ENCODE measurements at places on chromosomes 12 and 14.

DNA sequence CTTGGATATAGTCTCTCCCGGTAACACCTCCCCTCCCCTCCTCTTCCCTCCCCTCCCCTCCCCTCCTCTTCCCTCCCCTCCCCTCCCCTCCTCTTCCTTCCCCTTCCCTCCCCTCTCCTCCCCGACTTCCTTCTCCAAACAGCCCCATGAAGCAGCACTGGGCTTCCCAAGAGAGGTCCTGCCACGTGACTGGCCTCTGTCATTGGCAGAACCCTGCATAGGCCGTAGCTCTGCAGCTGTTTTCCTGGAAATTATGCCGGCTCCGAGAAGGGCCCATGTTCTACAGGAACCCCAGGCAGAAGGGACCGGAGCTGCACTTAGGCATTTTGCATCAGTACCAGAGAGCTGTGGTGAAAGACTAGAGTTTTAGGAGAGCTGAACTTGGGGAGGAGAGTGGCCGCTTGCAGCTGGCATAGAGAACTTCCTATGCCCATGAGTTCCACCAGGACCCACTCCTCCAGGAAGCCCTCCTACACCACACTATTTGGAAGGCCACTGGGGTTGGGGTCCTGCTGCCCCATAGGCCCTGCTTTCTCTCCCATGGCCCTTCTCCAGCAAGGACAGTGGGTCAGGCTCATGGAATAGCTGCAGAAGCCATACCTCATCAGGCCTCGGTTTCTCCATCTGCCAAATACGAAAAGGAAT lies 5.1 kb upstream of the TNFAIP2 start:
- H3K27ac ChIP-seq: no peak overlapping the region
- no peak for DNase-seq
- H3K36me3 ChIP-seq: no peaks in the 10 kb centered on the region
- peaks cover 19% of the 10 kb centered on the region for H3K4me1 ChIP-seq

GRCh38 chr12:47849261-47849660 lies 29.6 kb upstream of the HDAC7 start:
- no peak for DNase-seq
- H3K27ac ChIP-seq: no peak overlapping the region
- H3K36me3 ChIP-seq: no peaks in the 10 kb centered on the region
- no peaks in the 10 kb centered on the region for H3K4me1 ChIP-seq
- no peaks in the 10 kb centered on the region for H3K27me3 ChIP-seq

DNA sequence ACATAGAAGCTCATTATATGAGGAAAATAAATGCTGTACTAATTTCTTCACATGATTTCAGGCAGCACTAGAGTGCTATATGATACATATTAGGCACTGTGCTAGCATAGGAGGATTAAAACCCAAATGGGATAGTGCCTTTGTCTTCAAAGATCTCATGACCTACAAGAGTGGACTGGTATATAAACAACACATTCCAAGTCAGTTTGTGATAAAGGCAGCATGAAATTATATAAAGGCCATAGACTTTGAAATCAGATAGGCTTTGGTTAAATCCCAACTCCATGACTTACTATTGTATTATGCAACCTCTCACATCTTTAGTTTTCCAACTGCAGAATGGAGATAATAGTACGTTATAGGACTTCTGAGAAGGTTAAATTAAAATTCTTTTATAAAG lies 179.7 kb downstream of the RAD51B start:
- H3K36me3 ChIP-seq: no peaks in the 10 kb centered on the region
- no peak for DNase-seq
- H3K4me1 ChIP-seq: peaks cover 20% of the 10 kb centered on the region
- H3K27me3 ChIP-seq: no peaks in the 10 kb centered on the region

GRCh38 chr12:80282761-80283160 lies 161.3 kb upstream of the PTPRQ start:
- no peak overlapping the region for H3K4me3 ChIP-seq
- H3K4me1 ChIP-seq: no peaks in the 10 kb centered on the region
- H3K27ac ChIP-seq: no peak overlapping the region
- DNase-seq: no peak

DNA sequence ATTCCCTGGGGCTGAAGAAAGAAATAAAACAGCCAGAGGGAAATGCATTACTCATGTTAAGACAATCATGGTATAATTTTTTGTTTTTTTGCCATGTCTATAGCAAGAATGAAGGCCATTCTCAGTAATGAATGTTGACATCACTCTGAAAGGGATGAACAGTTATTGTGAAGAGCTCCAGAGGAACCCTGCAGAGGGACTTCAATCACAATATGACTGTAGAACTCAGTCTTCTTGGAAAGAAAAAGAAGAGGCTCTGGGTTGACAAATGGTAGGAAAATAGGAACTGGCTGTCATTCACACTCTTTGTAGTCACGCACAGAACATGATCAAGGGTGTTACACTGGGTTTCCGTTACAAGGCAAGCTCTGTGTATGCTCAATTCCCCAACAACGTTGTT lies 73.8 kb upstream of the DACT1 start:
- H3K4me3 ChIP-seq: no peak overlapping the region
- DNase-seq: no peak
- no peaks in the 10 kb centered on the region for H3K4me1 ChIP-seq
- H3K27ac ChIP-seq: no peak overlapping the region

DNA sequence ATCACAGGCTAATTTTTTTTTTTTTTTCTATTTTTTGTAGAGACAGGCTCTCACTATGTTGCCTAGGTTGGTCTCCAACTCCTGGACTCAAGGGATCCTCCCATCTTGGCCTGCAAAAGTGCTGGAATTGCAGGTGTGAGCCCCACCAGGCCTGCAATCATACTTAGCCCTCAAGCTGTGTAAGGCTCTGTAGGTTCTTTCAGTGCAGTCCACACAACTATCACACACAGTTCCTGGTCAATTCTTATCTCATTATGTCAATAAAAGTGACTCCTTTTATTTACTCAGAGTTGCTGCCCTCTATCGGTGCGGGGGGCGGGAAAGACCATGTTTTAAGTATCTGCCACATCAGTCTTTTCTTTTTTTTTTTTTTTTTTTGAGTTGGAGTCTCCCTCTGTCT lies 29.0 kb downstream of the SLC2A3 start:
- no peak overlapping the region for H3K27ac ChIP-seq
- no peaks in the 10 kb centered on the region for H3K4me1 ChIP-seq
- no peaks in the 10 kb centered on the region for H3K27me3 ChIP-seq
- no peak overlapping the region for H3K4me3 ChIP-seq

- no peaks in the 10 kb centered on the region for H3K36me3 ChIP-seq
- H3K4me3 ChIP-seq: no peak overlapping the region
- no peaks in the 10 kb centered on the region for H3K4me1 ChIP-seq
- no peaks in the 10 kb centered on the region for H3K27me3 ChIP-seq
- no peak overlapping the region for H3K27ac ChIP-seq
Observed at GRCh38 chr12:20436316-20436715, 68.0 kb downstream of the PDE3A start.

DNA sequence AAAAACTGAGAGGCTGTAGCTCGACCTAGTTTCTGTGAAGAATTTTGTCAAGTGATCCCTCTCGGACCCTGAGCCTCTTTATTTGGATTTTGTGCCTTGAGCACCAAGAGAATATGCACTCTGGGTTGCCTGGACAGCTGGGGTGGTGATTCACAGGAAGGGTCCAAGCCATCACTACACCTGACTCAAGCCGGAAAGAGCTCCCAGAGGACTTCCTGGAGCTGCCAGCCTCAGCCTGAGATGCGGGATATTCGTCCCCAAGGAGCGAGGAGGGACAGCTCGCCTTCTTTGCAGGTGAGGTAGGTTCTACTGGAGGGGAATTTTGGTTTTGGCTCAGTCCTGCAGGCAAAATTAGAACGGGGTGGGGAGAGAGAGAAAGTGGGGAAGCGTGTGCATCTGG lies 94.3 kb downstream of the GALNT8 start:
- no peak for DNase-seq
- H3K4me3 ChIP-seq: no peak overlapping the region
- H3K36me3 ChIP-seq: no peaks in the 10 kb centered on the region
- peaks cover 25% of the 10 kb centered on the region for H3K27me3 ChIP-seq
- H3K4me1 ChIP-seq: peaks cover 45% of the 10 kb centered on the region
- H3K27ac ChIP-seq: no peak overlapping the region

GRCh38 chr14:60775296-60775695 lies 40.7 kb downstream of the MNAT1 start:
- peaks cover 9% of the 10 kb centered on the region for H3K4me1 ChIP-seq
- no peak overlapping the region for H3K27ac ChIP-seq
- no peak for DNase-seq
- H3K4me3 ChIP-seq: no peak overlapping the region
- H3K27me3 ChIP-seq: no peaks in the 10 kb centered on the region
- no peaks in the 10 kb centered on the region for H3K36me3 ChIP-seq

DNA sequence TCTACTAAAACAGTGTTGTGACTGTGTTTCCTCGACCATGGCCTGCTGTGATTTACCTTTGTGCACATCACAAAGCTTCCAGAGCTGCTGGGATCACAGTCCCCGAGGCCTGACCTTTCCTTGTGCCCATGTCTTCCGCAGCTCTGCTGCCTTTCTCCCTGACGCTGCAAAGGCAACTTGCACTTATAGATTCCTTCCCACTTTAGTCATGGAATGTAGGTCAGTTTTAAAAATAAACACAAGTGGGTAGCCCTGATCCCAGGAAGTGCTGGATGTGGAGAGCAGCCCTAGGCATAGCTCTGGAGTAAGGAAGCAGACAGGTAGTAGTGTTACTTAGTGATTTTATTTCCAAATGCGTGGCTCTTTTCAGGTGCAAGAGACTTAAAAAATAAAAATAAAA lies 825.7 kb downstream of the AACS start:
- no peaks in the 10 kb centered on the region for H3K27me3 ChIP-seq
- DNase-seq: no peak
- no peaks in the 10 kb centered on the region for H3K36me3 ChIP-seq
- H3K27ac ChIP-seq: no peak overlapping the region
- no peak overlapping the region for H3K4me3 ChIP-seq
